ENCODE measurements at places on chromosomes 4 and X.

DNA sequence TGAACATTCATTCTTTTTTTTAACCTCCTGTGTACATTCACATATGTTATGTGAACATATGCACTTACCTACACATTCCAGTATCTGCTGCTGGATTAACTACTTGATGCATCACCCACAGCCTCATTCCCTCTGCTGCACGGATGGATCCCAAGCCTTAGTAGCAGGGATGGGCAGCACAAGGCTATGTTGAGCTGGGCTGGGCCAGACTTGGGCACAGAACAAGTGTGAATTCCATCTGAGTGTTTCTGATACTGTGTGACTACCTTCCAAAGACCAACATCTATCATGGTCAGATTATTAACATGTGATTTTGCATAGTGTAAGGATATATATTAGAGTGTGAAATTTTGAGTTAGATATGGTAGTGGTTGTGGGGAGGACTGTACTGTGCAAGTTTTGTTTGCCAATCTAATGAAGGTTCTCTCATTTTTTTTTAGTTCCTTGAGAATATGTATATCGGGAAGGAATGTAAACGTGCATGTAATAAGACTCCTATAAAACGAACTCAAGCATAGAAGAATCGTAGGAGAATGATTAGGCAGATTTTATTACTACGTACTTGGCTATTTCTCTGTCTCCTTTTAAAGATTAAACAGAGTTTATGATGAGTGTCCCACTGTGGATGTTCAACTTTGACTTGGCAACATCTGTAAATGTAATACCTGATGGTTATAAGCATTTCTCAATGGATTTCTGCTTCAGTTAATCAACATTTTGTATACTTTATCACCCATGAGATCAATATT lies 23.4 kb upstream of the STBD1 start:
- no peak for DNase-seq

GRCh38 chr4:13992041-13992440 lies 364.5 kb upstream of the BOD1L1 start:
- DNase-seq = no peak

- DNase-seq = no peak
Observed at GRCh38 chr4:27819246-27819645, 958.6 kb downstream of the STIM2 start.

- no peak for DNase-seq
Observed at GRCh38 chr4:40547789-40548132, 81.9 kb downstream of the RBM47 start.
